CD8-positive, alpha-beta T cell (primary cell): ENCODE measurements at places on chromosomes 3 and 15.

DNA sequence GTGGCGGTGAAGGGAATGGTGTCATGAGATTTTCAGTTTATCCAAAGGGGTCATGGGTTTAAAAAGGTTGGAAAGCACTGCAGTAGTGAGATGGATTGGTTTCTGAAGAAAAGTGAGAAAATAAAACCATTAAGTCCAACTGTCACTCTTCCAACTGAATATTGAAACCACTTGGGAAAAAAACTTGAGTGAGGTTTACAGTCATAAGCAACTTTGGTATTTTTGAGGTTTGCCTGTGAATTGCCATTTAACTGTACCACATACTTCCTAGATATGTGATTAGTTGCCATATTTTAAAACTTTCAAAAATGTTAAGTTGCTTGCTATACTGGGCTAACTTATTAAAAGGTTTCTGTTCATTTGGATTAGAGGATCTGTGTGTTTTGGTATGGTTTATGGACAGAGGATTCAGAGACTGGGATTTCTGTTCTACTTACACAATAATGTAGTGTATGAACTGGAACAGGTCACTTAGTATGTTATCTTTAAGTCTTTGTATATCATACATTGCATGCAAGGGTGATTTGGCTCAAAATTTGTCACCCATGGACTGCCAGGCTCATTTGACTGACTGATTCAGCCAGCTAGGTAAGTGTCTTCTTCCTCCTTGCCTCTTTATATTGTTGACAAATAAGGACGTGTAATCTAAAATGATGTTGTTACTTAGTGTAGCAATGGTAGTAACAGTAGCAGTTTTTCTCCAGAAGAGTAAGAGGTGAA lies 201.4 kb upstream of the EOMES start:
- DNase-seq: no peak

- DNase-seq: no peak
Observed at GRCh38 chr3:126621171-126621570, 33.8 kb downstream of the TXNRD3 start.

- no peak for DNase-seq
Observed at GRCh38 chr15:83764201-83764838, 110.4 kb downstream of the ADAMTSL3 start.

- DNase-seq: no peak
Observed at GRCh38 chr3:5750091-5750490, 562.6 kb downstream of the EDEM1 start.

DNA sequence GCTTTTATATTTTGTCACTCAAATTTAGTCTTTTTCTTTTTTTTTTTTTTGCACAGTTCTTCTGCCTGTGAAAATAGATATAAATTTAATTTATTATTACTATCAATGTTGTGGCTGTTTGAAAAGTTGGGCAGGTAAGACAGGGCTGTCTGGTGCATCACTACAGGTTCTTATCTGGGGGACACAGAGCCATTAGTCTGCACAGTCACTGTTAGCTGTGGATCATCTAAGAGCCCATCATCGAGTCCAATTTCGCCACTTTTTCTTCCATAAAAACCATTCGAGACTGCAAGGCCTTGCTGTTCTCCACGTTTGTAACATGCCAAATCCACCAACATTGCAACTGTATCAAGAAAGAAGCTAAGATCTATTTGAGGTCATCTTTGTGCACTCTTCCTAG lies 325.6 kb upstream of the UMPS start:
- DNase-seq: no peak

GRCh38 chr15:56199038-56199437 lies 44.6 kb downstream of the RFX7 start:
- no peak for DNase-seq

- DNase-seq: no peak
Observed at GRCh38 chr3:127675651-127676391, 3.1 kb downstream of the ABTB1 start.

GRCh38 chr3:150348500-150348899 lies 59.6 kb upstream of the TSC22D2 start:
- DNase-seq: no peak

DNA sequence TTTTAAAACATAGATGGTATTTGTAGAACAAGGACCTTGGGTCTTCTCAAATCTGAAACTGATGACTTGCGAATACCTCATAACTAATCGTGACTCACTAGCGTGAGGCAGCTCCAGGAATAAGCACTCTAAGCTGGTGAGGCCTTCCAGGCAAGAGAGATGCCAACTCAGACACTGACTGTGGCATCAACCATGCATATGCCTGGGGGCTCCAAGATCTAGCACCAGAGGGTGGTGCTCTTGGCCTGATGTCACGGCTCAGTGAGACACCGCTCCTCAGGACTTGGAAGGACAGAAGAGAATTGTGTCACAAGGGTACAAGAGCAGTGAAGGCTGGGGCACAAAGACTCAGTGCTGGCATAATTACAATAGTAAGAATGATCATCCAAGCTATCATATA lies 125.0 kb upstream of the TRIM42 start:
- no peak for DNase-seq

GRCh38 chr15:86538141-86538540 lies 458.5 kb downstream of the AGBL1 start:
- DNase-seq: no peak

GRCh38 chr3:22959593-22959992 lies 243.5 kb upstream of the UBE2E2 start:
- no peak for DNase-seq

- no peak for DNase-seq
Observed at GRCh38 chr3:134449277-134449676, 36.5 kb downstream of the ANAPC13 start.

GRCh38 chr15:33959844-33960548 lies 8.3 kb upstream of the CHRM5 start:
- DNase-seq: no peak

- DNase-seq: no peak
Observed at GRCh38 chr3:55014906-55015305, 87.0 kb upstream of the LRTM1 start.

DNA sequence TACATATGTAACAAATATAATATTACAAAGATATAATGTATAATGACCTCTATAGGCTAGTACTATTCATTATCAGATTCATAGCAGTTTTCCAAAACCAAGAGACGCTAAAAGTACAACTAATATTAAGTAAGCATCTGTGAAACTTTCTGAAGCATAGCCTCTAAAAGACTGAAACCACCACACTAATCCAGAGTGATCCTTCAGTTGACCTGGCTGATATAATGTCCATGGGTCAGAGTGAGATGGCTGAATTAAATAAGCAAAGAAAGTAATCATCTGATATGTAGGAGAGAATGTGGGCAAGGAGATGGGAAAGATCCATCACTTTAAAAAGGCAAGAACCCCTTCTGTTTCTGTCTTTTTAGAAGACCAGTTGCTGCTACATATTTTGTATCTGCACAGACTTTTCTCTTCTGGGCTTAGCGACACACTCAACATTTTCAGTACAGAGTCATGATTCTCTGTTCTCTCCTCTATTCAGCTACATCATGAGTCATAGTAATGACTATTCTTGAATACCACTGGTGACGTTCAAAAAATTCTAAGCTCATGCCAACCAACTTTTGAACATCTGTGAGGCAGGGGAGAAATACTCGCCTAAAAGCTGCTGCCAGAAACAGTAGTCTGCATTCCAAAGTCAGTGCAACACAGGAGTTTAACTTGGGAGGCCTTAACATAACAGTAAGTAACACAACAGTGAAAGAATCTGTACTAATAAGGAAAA lies 149.6 kb downstream of the MAGI1 start:
- no peak for DNase-seq

DNA sequence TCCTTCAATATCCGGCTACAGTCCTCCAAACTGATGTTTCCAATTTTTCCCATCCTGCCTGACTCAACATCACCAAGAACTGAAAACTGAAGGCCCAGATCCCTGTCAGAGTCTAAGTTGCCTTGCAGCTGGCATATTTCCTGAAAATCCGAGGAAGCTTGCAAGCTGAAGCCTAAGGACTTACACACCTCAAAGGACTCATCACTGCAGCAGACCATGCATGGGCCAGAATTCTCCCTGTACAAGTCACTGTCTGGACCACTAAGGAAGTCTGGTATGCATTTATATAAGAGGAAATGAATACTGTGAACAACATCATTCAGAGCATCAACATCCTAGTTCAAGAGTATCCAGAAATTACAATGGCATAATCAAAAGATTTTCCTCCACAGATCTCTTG lies 548.8 kb upstream of the MDFIC2 start:
- DNase-seq: no peak

DNA sequence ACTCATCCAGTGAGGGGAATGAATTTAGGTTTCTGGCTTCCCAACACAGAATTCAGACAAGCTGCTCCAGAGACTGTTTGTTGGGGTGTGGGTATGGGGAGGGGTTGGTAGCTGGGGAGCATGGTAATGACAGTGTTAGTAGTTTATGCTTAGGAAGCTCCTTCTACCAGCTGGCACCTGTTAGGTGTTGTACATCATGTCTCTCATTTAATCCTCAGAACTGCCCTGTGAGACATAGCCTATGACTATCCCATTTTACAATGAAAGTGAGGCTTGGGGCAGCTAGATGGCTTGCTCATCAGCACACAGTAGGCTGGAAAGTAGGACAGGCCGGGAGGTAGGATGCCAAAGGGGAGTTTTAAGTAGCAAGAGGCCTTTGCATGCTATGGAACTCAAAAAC lies 2.5 kb downstream of the EIF4E3 start:
- no peak for DNase-seq

GRCh38 chr3:79369306-79369705 lies 398.5 kb downstream of the ROBO1 start:
- DNase-seq: no peak

- no peak for DNase-seq
Observed at GRCh38 chr3:122665226-122665786, 15.3 kb upstream of the PARP14 start.

- peak; percentile 3 for DNase-seq
Observed at GRCh38 chr3:191244242-191244867, 45.3 kb downstream of the OSTN start.

DNA sequence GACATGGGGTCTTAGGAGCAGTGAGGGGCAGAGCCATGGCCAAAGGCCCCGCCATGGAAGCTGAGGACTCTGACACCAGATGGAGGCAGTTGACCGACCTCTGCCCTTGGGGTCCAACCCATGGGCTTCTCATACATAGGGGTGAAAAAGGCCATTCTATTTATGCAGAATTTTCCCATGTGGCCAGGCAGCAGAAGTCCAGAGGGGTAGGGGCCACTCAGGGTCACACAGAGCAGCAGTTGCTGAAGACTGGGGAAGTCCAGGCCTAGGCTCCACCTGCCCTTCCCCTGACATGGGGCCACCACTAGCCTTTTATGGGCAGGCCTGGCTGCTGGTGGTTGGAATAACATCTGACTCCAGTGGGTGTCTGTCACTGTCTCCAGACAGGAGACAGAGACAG lies 6.4 kb downstream of the PRSS50 start:
- no peak for DNase-seq

DNA sequence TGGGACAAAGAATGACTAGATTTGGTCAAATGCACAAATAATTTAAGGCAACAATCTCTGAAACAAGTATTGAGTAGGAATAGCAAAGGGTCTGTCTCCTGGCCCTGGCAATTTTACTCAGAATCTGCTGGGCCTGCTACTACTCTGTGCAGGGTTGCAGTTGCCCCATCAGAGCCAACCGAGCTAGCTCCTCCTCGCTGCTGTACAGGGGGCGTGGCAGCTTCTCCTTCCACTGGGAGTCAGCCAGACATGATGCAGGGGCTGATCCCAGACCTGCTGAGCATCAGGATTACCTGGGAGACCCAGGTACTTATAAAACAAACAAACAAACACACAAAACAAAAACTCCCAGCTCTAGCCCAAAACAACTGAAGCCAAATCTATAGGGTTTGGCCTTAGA lies 30.5 kb upstream of the PXYLP1 start:
- no peak for DNase-seq

GRCh38 chr3:101414121-101414520 lies 93.7 kb upstream of the IMPG2 start:
- no peak for DNase-seq

DNA sequence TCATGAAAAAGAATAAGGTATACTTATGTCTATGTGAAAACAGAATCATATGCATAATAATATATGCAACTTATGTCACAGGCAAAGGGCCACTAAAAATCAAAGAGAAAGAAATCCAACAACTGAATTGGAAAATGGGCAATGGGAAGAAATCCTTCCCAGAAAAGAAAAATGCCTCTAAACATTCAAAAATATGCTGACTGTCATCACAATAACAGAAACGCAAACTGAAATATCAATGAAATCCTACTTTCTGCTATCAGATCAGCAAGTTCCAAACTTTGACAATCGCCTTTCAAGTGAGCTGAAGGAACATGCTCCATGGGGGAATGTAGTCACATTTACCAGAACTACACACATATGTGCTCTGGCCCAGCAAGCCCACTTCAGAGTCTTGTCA lies 99.4 kb upstream of the KLF13 start:
- DNase-seq: no peak

- peak; percentile 13 for DNase-seq
Observed at GRCh38 chr15:63041974-63042876, at the start of gene TPM1. Gene TPM1, plus strand, starts transcription at chr15:63042747. Its CDS starts 83 bp downstream, at chr15:63042830.

- no peak for DNase-seq
Observed at GRCh38 chr3:354432-354831, 157.9 kb downstream of the CHL1 start.

GRCh38 chr3:14913071-14913925 lies 34.1 kb upstream of the NR2C2 start:
- DNase-seq: no peak

- DNase-seq: no peak
Observed at GRCh38 chr3:129525341-129525968, 3.0 kb upstream of the RHO start.

DNA sequence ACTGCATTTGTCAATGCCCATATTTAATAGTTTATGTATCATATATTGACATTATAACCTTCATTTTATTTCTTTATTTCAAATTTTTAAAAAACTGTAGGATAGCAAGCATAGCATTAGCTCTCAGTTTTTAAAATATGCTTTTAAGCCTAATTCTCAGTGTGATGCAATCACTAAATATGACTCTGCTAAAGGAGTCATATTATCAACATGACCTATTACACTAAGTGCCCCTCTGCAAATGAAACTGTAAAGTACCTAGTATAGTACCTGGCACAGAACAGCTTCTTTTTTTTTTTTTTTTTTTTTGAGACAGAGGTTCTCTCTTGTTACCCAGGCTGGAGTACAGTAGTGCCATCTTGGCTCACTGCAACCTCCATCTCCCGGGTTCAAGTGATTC lies 179.4 kb upstream of the CGNL1 start:
- DNase-seq: no peak

GRCh38 chr3:172087602-172088580 lies 48.5 kb downstream of the FNDC3B start:
- DNase-seq: no peak

- DNase-seq: no peak
Observed at GRCh38 chr3:135199137-135199536, 404.1 kb downstream of the EPHB1 start.

- no peak for DNase-seq
Observed at GRCh38 chr3:180040966-180041365, 4.2 kb upstream of the PEX5L start.

GRCh38 chr15:80783260-80783659 lies 4.1 kb downstream of the CEMIP start:
- no peak for DNase-seq

DNA sequence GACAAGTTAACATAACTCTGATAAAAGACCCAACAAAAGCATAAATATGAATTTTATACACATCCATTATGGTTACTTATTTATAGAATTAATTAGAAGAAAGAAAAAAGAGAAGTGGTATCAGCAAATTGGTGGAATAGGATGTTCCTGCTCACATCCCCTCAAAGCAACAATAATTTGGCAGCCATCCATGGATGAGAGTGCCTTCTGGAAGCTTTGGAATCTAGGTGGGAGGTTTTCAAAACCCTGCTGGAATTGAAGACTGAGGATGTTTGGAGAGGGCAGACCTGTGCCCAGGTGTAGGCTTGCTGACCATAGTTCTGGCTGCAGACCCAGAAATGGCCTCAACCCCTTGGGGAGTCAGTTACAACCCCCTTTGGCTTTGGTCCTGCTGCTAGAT lies 91.2 kb downstream of the EDEM1 start:
- DNase-seq: no peak
